ENCODE measurements at places on chromosomes 7 and 10.

DNA sequence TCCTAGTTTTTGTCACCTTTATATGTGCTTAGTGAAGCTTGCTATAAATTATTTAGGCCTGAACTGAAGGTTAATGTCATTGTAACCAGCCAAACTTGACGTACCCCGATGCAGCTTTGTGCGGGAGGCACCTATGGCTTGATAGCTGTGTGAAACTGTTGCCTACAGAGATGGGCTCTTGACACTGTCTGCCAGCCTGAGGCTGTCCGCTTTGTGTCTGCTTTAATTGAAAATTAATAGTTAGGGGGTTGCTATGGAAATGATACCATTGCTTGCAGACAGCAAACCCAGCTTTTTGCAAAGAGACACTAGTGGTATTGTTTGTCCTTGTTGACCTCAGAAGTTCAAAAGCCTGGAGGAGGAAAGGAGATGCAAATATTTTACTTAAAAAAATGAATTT is 2.1 kb upstream of the FOXP2 start:
- DNase-seq, result no peak

DNA sequence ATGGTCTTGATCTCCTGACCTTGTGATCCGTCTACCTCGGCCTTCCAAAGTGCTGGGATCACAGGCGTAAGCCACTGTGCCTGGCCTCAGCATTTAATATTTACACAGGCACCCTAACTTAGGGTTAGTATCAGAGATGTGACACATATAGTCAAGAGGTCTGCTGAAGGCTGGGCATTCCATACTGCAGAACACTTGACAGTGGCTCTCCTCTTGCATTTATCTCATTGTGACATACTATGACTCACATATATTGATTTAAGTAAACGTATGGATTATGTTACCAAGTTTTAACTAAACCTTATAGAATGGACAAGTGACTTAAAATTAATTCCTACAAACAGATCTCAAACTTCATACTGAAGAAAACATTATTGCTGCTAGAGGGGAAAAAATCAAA is 36.6 kb downstream of the BRAF start:
- no peak for DNase-seq

- DNase-seq, result no peak
These were observed 91.6 kb downstream of the CXCL12 start for GRCh38 chr10:44293306-44293778.

GRCh38 chr10:36683421-36683820 is 442.0 kb upstream of the ANKRD30A start:
- no peak for DNase-seq

DNA sequence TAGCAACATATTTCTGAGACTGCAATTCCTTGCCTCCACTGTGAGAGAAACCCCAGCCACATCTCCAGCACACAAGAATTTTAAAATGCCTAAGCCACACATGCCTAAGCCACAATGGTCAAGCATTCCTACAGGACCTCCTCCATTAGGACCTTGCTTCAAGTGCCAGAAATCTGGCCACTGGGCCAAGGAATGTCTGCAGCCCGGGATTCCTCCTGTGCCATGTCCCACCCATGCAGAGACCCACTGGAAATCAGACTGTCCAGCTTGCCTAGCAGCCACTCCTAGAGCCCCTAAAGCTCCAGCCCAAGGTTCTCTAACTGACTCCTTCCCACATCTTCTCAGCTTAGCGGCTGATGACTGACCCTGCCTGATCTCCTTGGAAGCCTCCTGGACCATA is 117.5 kb downstream of the AHR start:
- no peak for DNase-seq

Data from HT1080 (cell line).